ENCODE measurements at places on chromosomes 1 and 21. TPM values are rescaled to one million over a fixed set of nuclear protein-coding genes. Genes with fewer than 3 reads are reported as not detected.

GRCh38 chr1:93702111-93702827 is 20.6 kb upstream of the BCAR3 start:
- DNase-seq, result no peak

The IFI6 gene
- total RNA-seq, result 9.7 TPM

DNA sequence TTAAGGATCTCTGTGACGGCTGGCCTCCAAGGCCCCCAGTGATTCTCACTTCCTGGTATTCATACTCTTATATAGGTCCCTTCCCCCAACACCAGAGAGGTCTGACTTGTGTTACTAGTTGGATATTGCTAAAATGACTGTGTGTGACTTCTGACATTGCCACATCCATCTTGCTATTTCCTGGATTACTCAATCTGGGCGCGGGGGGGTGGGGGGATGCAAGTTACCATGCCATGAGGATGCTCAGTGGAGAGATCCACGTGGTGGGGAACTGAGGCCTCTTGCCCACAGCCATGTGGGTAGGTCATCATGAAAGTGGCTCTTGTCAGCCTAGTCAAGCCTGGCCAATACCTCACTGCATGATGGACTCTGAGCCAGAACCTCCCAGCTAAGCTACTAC is 117.0 kb downstream of the UBE2U start:
- DNase-seq, result no peak

The LRRC53 gene
- total RNA-seq, result not detected

DNA sequence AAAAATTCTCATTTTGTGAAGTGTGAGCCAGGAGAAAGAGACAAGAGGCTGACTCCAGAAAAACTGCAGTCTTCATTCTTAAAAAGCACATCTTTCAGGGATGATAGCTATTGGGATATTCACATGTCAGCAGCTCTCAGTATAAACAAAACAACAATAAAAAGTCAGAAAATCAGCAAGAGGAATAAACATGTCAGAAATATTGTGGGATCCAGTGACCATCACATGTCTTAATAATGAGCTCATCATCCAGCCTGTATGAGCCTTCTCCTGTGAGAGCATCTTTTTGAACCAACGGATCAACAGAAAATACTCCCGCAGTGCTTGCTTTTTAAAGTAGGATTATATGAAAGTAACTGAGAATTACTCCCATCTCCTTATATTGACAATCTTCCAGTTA is 241.6 kb downstream of the SMYD3 start:
- DNase-seq, result no peak

GRCh38 chr1:86259390-86259789 is 102.8 kb upstream of the COL24A1 start:
- DNase-seq, result no peak

- no peak for DNase-seq
Observed at GRCh38 chr1:168092566-168093355, 44.0 kb downstream of the GPR161 start.

- DNase-seq, result no peak
Observed at GRCh38 chr21:26405071-26405470, 168.0 kb downstream of the CYYR1 start.

DNA sequence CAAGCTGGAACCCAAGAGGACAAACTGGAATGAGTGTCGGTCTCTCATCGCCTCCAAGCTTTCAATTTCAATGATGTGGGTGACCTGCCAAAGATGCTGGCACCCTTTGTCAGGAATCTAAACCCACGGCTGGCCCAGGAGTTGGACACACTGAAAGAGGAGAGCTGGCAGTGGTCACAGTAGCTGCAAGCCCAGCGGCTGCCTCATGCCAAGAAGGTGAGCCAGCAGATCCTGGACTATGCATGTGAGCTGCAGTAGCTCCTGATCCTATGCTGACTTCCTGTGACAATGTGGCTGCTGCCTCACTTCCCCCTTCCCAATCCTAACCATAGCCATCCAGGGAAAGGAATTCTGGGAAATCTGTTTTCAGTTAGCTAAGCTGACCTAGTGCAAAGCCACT is 117.0 kb upstream of the VAV3 start:
- no peak for DNase-seq

GRCh38 chr1:39158327-39159086 is 46.0 kb upstream of the MACF1 start:
- no peak for DNase-seq

- no peak for DNase-seq
Observed at GRCh38 chr21:33441489-33442477, 38.0 kb downstream of the TMEM50B start.

GRCh38 chr1:52602856-52603600 is 857 bp downstream of the GPX7 start:
- DNase-seq, result no peak

DNA sequence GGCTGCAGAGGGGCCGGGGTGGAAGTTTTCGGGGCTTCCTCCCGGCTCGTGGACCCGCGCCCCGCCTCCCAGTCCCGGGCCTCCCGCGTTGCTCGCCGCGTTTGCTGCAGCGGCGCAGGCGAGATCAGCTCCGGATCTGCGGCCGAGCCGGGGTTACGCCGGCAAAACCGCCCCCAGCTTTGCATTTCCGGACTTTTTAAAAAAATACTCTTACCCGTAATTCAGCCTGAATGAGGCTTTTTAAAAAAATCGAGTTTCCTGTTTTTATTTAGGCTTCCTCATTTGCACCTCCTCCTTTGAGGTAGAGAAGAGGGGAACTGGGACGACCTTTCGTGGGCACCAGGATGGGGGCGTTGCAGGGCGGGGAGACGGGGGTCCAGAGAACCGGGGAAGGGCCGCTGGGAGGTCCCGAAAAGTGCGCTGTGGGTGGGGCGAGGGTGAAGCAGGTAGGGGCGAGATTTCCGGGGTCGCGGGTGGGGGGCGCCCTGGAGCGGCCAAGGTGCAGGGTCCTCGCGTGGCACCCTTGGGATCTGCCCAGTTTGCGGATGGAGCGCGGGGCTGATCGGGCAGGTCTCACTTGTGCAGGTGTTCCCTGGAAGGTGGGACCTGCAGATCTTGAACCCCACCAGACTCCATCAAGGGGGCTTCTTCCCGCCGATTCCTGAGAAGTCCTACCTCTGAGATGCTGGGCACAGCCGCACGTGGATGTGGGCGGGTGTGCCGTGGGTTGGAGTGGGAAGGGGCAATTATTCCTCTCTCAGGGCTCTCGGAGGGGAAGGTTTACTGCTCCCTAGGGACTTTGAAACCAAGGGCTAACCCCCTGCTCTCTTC is 1.1 kb downstream of the PIK3CD start:
- DNase-seq, result peak; percentile 31

DNA sequence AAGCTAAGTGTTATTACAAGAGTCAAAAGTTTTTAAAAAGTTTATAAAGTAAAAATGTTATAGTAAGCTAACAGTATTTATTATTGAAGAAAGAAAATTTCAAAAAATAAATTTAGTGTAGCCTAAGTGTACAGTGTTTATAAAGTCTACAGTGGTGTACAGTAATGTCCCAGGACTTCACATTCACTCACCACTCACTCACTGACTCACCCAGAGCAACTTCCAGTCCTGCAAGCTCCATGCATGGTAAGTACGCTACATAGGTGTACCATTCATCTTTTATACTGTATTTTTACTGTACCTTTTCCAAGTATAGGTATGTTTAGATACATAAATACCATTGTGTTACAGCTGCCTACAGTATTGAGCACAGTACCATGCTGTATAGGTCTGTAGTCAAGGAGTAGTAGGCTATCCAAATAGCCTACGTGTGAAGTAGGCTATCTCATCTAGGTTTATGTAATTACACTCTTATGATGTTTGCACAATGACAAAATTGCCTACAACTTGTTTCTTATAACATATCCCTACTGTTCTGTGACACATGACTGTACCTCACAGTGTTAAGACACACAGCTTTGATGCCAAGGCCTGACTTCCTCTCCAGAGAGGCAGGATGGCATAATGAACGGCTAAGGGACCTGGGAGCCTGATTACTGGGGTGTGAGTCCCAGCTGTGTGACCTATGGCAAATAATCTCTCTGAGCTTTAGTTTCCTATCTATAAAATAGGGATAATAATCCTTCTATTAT is 12.7 kb downstream of the DHCR24 start:
- no peak for DNase-seq

GRCh38 chr1:110475362-110476027 is 24.5 kb downstream of the PROK1 start:
- DNase-seq, result no peak
